ENCODE measurements at places on chromosomes 2 and 18. TPM values are rescaled to one million over a fixed set of nuclear protein-coding genes. Genes with fewer than 3 reads are reported as not detected.

- no peak for DNase-seq
These were observed 62.3 kb downstream of the PLEKHA3 start for GRCh38 chr2:178542569-178542968.

DNA sequence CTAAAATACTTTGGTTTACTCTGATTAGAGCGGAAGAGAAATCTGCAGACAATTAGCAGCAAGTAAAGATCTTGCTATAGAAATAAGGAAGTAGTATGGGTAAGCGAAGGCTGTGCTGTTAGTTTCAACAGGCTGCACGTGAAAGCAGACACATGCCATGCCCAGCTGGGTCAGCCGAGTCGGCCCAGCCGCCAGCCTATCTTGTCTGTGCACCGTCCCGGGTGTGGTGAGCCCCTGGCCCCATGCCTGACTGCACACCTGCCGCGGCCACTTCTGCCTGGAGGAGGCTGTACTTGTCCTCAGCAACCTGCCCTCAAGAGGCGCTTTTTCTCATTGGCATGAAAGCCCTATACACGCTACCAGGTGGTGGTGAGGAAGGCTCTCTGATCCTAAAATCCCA is 185.5 kb downstream of the SEPTIN10 start:
- DNase-seq = no peak

DNA sequence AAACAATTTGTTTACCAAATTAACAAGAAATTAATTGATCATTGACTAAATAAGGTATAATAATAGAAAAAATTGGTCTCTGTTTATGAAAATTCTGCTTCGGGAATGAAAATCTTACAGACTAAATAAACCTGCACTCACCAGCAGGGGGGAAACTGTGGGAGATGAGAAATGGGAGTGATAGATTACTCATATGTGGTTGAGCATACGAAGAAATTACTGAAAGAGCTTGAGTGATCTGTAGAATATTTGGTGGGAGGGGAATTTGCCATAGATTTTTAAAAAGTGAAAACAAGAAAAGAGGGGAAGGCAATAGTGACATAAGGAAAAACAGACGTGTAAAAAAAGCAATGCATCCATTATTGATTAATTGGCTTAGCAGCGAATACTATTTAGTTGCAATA is 2.2 kb downstream of the HMSD start:
- DNase-seq = no peak

GRCh38 chr18:54149078-54149697 is 75.3 kb downstream of the MBD2 start:
- DNase-seq = no peak

- DNase-seq = no peak
These were observed 135.8 kb downstream of the CELF4 start for GRCh38 chr18:37429791-37430190.

DNA sequence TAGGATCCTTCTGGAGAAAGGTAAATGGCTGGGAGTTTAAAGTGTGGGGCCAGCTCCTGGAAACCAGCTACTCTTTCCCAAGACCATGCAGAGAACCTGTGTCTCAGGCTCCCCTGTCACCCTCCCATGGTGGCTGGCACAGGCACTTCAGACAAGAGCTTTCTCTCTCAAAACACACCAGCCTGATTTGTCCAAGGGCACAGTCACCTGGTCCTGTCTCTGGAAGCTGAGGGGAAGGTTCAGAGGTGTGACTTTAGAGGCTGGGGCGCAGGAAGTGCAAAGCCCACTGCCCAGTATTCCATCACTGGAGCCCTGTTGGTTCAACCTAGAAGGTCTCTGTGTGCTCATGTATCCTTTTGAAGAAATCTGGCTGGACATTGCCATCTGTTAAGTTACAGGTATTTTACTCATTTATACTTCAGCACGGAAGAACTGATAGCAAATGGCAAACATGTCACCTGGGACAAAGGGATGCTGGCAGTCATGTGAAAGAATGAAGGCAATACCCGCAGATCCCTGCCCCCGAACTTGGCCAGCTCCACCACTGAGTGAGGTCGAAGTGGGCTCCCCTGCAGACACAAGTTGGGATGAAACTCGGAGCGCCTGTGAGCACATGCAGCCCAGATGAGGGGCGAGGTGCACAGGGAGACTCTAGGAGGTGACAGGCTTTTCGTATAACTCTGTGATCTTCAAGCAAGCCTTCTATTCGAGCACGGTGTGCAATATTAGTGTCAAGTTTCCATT is 96.9 kb upstream of the MGAT4A start:
- DNase-seq = no peak

DNA sequence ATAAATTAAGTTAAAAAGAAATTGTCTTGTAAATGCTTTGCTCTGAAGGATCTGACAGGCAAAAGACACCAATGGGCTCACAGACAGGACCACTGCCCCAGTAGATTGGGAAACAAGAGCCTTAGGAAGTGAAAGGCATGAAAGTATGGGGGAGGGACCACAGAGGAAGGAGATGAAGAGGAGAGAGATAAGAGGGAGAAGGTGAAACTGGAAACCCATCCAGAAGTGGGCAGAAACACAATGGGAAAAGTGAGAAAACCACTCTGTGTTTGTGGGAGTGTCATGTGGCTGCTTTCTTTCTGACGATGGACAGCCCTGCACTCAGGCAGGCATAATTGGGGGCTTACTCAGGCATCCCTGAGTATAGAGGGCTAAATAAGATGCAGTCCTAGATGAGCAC is 101.5 kb upstream of the STON1 start:
- no peak for DNase-seq

- DNase-seq = no peak
These were observed 240.8 kb downstream of the BCL11A start for GRCh38 chr2:60312618-60313017.

DNA sequence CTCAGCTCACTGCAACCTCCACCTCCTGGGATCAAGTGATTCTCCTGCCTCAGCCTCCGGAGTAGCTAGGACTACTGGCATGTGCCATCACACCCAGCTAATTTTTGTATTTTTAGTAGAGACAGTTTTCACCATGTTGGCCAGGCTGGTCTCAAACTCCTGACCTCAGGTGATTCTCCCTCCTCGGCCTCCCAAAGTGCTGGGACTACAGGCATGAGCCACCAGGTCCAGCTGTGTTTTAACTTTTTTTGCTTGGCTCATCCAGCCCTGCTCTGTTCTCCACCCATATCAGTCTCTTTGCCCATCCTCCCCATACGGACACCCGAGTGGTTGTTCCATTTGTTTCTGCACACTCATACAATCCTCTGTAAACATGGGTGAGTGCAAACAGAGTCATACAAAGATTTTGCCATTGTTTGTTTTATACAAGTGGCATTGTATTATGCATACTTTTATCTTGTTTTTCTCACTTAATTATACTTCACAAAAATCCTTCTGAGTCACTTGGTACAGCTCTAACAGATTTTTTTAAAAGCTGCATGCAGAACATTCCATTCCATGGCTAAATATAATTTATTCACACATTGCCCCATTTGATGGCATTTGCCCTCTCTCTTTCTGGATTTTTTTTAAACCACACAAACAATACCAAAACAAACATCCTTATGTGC is 5.3 kb downstream of the APOB start:
- DNase-seq = no peak

DNA sequence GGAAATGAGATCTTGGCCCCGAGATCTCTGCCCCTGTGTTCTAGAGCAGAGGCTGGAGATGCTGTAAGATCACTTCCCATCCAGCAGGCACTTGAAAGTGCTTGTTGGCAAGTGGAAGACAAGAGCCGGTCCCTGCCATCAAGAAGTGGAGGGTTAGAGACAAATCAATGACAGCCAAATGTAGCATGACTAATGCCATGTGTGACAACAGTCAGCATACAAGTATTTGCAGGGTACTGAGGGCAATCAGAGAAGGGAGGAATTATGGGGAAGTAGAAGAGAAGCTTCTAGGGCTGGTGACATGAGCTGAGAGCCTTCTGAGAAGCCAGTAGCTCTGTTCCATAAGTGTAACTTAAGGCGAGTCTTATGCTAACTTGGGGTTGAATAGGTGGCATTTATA is 58.6 kb downstream of the TMEM17 start:
- DNase-seq = no peak

GRCh38 chr2:181463588-181463987 is 6.4 kb downstream of the ITGA4 start:
- no peak for DNase-seq

DNA sequence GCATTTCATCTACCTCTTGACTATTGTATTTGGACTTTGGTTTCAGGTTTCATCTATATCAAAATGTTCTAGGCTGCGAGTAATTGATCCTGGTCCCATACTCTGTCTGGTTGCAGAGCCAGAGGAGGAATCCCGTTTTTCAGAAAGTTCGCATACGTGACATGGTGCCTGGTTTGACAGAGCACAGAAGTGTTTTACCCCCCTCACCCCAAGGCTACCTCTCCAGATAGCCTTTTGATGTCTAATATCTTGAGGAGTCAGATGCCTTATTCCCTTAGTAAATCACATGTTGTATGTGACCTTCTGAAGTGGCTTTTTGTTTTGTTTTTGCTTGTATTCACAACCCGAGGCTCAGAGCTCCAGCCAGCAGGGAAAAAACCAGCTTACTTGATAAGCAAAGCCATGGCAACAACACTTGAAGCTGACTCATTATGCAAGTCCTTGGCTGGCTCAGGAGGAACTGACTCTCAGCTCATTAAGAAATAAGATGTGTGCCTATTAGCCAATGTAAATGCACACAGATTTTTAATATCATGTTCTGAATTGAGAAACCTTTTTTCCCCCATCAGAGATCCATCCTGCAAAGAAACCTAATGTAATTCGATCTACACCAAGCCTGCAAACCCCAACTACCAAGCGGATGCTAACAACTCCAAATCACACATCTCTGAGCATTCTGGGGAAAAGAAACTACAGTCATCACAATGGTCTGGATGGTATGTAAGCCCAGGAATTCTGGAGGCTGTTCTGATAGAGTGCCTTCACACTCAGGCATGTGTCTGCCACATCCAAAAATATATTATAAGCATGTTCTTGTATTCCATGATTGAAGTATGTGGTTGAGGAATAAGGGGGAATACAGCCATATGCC is 41.4 kb downstream of the OXER1 start:
- DNase-seq = no peak

- no peak for DNase-seq
These were observed 119.9 kb downstream of the COPS8 start for GRCh38 chr2:237205561-237205971.

Gene ABCG5
- total RNA-seq = not detected

Gene GCG
- total RNA-seq = not detected

Gene CLASP1
- total RNA-seq = 64.4 TPM

Gene SERPINB7
- not detected for total RNA-seq

Gene LRP1B
- 0.22 TPM for total RNA-seq

Gene TACR1
- 1.8 TPM for total RNA-seq

Gene PPP4R1
- total RNA-seq = 74.7 TPM

Gene ZNF396
- total RNA-seq = 1.7 TPM

Gene UNC80
- not detected for total RNA-seq

Gene BCL11A
- 0.64 TPM for total RNA-seq

All from mesenteric fat pad (tissue), 1 donor.